ENCODE measurements at places on chromosomes 12 and 14. TPM values are rescaled to one million over a fixed set of nuclear protein-coding genes. Genes with fewer than 3 reads are reported as not detected.

- no peak for DNase-seq
Observed at GRCh38 chr12:21551841-21552465, 25.9 kb downstream of the SPX start.

GRCh38 chr12:119090865-119091264, 87.9 kb upstream of the HSPB8 start:
- DNase-seq, result no peak

- DNase-seq, result no peak
Observed at GRCh38 chr14:79057333-79057732, 887.2 kb downstream of the NRXN3 start.

IL31 gene
- total RNA-seq, result not detected

GRCh38 chr14:35459776-35460175, 55.2 kb upstream of the NFKBIA start:
- no peak for DNase-seq

GRCh38 chr12:120680165-120680738, 6.7 kb upstream of the MLEC start:
- DNase-seq, result peak; percentile 38

GRCh38 chr12:69412655-69413054, 53.1 kb downstream of the YEATS4 start:
- no peak for DNase-seq

- DNase-seq, result peak; percentile 91
Observed at GRCh38 chr12:95336387-95337067, 118.9 kb downstream of the VEZT start.

HSPB8 gene
- 3.0 TPM for total RNA-seq

OVCH1 gene
- total RNA-seq, result not detected

TMED8 gene
- total RNA-seq, result 9.5 TPM

DNA sequence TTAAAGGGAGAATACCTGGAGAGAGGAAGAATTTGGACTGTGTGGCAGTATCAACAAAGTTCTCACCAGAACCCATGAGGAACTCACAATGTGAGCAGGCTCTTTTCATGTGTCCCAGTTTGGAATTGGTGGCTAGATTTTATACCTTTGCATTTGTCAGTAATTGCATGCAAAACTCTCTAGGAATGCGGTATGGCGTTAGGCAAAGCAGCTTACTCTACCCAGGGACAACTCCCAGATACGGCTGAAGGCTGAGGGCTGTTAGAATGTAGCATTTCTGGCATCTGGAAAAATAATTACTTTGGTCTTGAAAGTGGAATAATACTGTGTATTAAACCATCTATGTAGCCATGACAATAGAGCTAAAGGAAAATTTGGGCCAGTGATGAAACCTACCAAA, 635.5 kb downstream of the SLC16A7 start:
- DNase-seq, result no peak

PSMC1 gene
- total RNA-seq, result 113 TPM

PHETA1 gene
- 11.4 TPM for total RNA-seq

DNA sequence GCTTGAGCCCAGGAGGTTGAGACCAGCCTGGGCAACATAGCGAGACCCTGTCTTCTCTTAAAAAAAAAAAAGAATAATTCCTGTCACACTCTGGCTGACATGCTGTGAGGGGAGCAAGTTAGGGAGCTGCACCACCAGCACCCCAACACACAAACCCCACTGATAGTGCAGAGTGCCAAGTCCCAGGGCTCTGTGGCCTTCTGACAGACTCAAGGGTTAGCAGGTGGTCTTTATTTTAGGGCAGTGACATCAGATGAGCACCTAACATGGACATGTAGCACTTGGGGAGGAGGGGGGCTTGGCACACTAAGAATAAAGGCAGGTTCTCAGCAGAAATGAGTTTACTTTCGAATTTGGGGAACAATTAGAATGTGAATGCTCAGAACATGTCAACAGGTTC, 6.8 kb downstream of the USP5 start:
- DNase-seq, result no peak

ASCL4 gene
- total RNA-seq, result not detected

Data from H9 (cell line).